ENCODE measurements at places on chromosomes 6 and 20.

DNA sequence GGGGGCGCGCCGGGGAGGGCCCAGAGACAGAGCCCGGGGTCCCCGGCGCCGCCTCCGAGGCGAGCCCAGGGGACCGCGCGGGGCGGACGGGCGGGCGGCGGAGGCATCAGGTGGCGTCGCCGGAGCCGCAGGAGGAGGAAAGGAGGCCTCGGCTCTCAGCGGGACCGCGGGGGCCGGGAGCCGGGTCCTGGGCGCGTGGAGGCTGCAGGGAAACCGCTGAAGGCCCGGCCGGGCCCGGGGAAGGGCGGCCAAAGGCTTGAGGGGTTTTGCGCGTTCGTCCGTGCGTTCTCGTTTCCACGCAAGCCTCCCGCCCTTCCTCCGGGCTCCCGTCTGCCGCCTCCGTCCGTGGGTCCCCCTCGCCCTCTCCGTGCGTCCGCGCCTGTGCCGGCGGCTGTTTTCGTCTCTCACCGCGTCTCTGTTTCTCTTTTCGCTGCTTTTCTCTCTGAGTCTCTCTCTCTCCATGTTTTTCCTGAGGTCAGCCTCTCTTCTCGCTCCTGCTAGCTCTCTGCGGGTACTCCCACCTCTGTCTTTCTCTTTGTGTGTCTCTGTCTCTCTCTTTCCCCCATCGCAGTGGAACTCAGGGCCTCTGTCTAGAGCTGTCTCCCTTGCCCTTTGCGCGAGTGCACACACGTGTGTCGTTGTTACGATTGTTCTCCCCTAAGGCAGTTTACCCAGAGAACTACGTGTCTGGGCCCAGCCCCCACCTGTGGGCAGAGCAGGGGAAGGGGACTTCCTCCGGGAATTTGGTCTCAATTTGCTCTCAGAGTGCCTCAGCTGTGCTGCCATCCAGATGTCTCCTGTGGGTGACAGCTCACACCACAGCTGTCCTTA lies 2.1 kb downstream of the IRF4 start:
- DNase-seq: no peak

- DNase-seq: no peak
These were observed 21.5 kb upstream of the ELOVL2 start for GRCh38 chr6:11065436-11066202.

DNA sequence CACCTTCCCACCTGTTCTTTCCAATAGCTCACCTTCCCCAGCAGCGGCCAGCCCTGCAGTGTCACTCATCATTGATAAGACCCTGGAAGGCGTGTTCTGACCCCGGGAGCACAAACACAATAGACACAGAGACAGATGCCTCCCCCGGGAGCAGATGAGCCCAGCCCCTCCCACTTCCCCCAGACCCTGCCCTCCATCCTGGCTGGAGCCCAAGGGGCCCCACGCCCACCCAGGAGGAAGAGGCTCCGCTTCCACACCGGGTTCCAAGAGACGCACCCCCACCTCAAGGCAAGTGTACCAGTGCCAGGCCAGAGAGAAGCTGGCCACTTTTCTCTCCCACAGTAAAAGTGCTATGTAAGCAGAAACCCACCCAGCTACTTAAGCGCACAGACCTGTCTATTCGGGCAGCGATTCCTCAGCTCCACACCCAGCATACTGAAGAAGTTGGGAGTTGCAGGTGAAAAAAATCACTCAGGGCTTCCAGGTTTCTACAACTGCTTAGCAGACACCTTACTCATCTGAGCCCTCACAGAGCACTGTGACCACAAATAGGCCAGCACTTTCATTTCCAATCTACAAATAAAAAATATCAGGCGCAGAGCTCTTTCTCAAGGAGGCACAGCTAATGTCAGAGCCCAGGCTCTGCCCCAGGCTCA lies 93.4 kb upstream of the NXT1 start:
- no peak for DNase-seq

DNA sequence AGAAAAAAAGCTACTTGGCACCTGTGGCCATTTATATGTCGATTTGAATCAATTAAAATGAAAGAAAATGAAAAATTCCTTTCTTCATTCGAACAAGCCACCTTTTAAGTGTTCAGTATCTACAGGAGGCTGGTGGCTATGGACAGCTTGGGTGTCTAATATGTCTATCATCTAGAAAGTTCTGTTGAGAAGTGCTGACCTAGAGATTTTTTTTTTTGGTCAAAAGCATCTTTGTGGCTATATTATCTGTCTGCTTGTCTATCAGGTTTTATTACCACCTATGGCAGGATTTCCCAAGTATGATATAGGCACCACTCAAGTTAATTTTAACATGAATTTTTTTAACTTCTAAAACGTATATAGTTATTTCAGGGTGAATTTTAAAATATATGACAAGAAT lies 250.8 kb downstream of the TSHZ2 start:
- DNase-seq: no peak

DNA sequence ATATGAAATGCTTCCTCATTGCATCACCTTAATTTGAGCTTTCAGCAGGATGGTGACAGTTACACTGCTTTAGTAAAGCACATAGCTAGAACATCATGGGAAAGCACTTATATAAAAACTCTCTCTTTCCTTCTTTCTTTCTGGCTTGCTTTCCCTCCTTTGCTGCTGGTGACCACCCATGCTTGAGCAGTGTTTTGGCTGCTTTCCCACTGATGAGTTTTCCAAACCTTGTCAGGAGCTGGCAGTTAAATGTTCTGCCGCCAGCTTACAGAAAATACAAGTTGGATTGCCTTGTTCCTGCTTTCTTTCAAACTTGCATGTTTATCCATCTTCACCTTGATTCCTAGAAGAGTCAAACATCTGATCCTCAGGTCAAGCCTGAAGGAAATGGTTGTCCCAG lies 323.9 kb downstream of the FOXA2 start:
- DNase-seq: no peak

DNA sequence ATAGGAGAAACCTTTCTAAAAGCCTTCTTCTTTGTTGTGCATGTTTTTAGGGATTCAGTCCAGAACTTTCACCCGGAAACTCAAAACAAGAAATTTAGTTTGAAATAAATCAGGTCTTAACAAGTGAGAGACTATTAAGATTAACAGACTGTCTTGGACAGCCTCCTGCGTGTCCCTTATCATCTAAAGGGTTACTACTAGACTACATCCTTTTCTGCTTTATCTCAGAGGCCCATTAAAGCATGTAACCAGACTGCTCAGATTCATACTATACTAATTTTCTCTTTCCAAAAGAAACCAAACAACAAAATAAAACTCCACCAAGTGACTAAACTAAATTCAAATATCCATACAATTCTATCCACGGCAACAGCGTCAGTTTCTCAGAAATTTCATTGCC lies 173.8 kb downstream of the GMPR start:
- no peak for DNase-seq

DNA sequence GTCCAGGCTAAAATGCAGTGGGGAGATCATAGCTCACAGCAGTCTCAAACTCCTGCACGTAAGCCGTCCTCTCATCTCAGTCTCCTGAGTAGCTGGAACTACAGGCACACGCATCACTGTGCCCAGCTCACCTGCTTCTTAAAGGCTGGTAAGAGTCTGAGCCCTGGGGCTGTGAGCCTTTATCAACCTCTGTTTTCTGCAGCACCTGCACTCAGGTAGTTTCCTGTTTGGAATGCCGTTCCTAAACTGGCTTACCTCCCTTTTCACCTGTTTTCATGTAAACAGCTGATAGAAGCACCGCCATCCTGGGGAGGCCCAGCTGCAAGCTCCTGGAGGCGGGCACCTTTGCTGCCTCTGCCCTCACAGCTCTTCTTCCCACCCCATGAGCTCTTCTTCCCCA lies 45.4 kb downstream of the SLC24A3 start:
- DNase-seq: no peak

DNA sequence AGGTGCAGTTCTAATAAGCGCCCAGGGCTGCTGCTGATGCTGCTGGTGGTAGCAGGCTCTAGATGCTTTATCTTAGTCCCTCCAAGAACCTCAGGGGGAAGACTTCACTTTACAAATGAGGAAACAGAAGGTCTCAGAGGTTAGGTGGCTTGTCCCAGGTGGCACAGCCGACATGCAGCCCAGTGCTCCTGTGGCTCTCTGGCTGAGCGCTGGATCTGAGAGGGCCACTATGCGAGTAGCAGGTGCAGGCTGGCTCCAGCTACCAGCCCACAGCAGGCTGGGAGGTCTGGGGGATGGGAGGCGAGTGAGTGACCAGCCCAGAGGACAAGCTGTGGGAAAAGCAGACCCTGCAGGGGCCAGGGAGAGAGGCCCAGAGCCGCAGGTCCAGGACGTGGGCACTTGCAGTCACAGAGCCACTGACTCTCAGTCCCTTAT lies 90.9 kb downstream of the PRND start:
- DNase-seq: no peak

- no peak for DNase-seq
These were observed 132.1 kb downstream of the HUS1B start for GRCh38 chr6:524803-525202.

- no peak for DNase-seq
These were observed 16.6 kb downstream of the B4GALT5 start for GRCh38 chr20:49697071-49697470.

DNA sequence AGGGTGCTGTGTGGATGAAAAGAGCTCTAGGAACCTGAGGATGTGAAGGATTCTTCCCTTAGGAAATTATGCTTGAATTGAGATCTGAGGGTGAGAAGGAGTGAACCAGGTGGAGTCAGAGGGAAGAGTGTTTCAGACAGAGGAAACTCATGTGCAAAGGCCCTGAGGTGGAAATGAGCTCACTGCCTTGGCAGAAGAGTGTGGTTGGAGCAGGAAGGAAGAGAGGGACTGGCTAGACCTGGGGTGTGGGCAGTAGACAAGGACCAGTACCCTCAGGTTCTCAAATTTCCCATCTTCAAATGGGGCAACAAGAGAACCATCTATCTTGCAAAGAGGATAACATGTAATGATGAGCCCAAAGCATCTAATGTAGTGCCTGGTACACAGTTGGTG lies 24.0 kb upstream of the GTSF1L start:
- no peak for DNase-seq
